ENCODE measurements at places on chromosomes 5 and 9. TPM values are rescaled to one million over a fixed set of nuclear protein-coding genes. Genes with fewer than 3 reads are reported as not detected.

The PTTG1 gene
- 5.3 TPM for total RNA-seq

The SCGB3A1 gene
- total RNA-seq = not detected

The AHRR gene
- total RNA-seq = 0.15 TPM

The OR1L6 gene
- not detected for total RNA-seq

The ZSWIM6 gene
- total RNA-seq = 20.9 TPM

The IFNK gene
- total RNA-seq = not detected

The NXNL2 gene
- 1.2 TPM for total RNA-seq

The EGFLAM gene
- total RNA-seq = 7.8 TPM

The ZNF454 gene
- total RNA-seq = 1.3 TPM

The TEX48 gene
- not detected for total RNA-seq

The FAM221B gene
- not detected for total RNA-seq

The ITK gene
- 1.2 TPM for total RNA-seq

The C9orf153 gene
- 0.31 TPM for total RNA-seq

The GDA gene
- not detected for total RNA-seq

The LCN9 gene
- total RNA-seq = not detected

The PAEP gene
- total RNA-seq = not detected

The P4HA2 gene
- total RNA-seq = 34.6 TPM

The PLAC8L1 gene
- not detected for total RNA-seq

The NTRK2 gene
- total RNA-seq = 2.6 TPM

The FOXD4L5 gene
- total RNA-seq = not detected

The PCDHA11 gene
- total RNA-seq = 0.93 TPM

The COL15A1 gene
- total RNA-seq = 109 TPM

The PCDHA9 gene
- 0.23 TPM for total RNA-seq

The GRXCR2 gene
- total RNA-seq = not detected

The ADAMTSL2 gene
- total RNA-seq = 2.3 TPM

The ALDOB gene
- total RNA-seq = not detected

The MYOZ3 gene
- total RNA-seq = 0.22 TPM

The KCNT1 gene
- not detected for total RNA-seq

The CCL19 gene
- not detected for total RNA-seq

The UBE2QL1 gene
- total RNA-seq = 1.4 TPM

The CEL gene
- total RNA-seq = 0.62 TPM

The FBN2 gene
- 7.5 TPM for total RNA-seq

The DDX4 gene
- total RNA-seq = not detected

The SLC22A4 gene
- total RNA-seq = 0.94 TPM

The PRLR gene
- total RNA-seq = 0.27 TPM

The INSL6 gene
- not detected for total RNA-seq

The GNA14 gene
- total RNA-seq = 5.8 TPM

The SV2C gene
- 0.16 TPM for total RNA-seq

The FOXD4L3 gene
- total RNA-seq = not detected

The CACNA1B gene
- total RNA-seq = 0.04 TPM

The PCDHB13 gene
- 11.7 TPM for total RNA-seq

The RAD1 gene
- 31.6 TPM for total RNA-seq

The CDO1 gene
- total RNA-seq = 15.3 TPM

The LCN1 gene
- not detected for total RNA-seq

The HRH2 gene
- total RNA-seq = 1.8 TPM

The FSD1L gene
- 10.0 TPM for total RNA-seq

The ADAMTS19 gene
- 0.94 TPM for total RNA-seq

The SMIM32 gene
- total RNA-seq = not detected

The FUT7 gene
- total RNA-seq = 0.20 TPM

The GPX3 gene
- 1,448 TPM for total RNA-seq

The SYK gene
- total RNA-seq = 4.0 TPM
